ENCODE measurements at places on chromosomes 2 and 18.

DNA sequence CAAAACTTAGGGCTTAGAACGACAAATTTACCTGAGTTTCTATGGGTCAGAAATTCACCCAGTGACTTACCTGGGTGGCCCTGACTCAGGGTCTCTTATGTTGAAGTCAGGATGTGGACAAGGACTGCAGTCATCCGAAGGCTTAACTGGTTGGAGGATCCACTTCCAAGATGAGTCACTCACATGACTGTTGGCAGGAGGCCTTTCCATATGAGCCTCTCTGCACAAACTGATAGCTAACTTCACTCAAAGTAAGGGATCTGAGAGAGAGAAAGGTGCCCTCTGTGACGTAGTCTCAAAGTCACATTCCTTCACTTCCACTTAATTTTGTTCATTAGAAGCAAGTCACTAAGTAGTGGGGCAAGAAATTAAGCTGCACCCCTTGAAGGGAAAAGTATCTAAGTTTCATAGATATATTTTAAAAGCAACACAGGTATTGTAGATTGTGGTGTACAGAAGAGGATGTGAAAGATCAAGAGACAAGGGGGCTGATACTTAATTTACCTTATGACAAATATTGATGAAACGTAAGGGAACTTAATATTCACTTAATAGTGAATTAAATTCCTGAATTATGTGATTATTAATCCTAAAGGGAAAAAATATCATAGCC is 48.4 kb downstream of the TANK start:
- no peak for DNase-seq

DNA sequence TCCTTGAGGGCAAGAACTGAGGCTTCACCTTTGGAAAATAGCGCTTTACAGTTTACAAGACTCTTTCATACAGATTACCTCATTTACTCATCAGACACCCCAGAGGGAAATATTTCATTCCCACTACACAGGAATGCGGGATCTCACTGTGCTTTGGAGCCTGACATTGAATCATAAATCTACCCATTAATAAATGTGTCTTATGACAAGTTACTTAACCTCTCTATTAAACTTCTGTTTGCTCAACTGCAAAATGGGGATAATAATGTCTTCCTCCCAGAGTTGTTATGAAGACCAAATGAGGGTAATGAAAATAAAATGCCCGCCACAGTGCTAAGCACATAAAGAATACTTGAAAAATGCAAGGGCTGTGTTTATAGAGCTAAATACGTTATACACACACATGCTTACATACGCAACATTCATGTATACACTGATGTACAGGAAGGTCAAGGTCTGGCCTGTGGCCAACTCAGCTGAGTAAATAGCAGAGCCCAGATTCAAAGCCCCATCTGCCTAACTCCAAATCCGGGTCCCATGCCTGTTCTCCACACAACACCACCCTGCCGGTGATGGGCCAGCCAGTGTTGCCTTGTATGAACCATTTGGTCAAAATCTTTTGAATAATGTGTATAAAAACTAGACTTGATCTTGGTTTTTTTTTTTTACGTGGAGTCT is 77.8 kb upstream of the STPG4 start:
- no peak for DNase-seq

DNA sequence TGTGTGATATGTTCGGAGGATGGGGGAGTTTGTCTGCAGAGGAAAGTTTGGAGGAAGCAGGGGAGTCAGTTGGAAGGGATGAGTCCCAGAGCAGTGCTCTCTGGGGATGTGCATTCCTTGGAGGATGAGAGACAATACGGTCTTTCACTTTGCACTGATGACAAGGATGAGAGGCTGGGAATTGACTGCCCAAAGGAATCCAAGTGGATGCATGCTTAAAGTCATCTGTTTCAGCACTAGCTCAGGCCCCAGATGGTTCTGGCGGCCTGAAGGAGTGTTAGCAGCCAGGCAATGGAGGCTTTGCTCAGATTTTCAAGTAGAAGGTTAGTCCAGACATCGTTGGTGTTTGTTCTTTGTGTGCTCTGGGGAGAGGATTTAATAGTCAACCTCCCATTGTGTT is 100.2 kb downstream of the CRIM1 start:
- DNase-seq, result peak; percentile 47

- DNase-seq, result no peak
Observed at GRCh38 chr2:132991471-132992045, 321.6 kb upstream of the LYPD1 start.

DNA sequence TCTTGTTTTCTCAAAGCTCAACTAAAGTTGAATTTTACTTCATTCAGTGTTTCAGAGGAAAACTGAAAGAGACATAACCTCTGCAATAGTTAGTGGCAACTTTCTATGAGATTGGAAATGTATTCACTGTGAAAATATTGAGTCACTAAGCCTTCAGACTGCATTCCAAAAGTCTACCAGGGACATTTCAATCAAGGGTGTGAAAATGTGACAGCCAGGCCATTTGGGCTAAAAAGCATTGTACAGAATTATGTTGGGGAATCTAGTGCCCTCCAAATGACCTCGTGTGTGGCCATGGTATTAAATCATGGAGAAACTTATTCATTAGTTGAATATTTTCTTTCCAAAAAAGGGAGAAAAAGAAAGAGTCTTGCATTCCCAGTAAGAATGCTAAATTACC is 251.9 kb downstream of the GRB14 start:
- no peak for DNase-seq

DNA sequence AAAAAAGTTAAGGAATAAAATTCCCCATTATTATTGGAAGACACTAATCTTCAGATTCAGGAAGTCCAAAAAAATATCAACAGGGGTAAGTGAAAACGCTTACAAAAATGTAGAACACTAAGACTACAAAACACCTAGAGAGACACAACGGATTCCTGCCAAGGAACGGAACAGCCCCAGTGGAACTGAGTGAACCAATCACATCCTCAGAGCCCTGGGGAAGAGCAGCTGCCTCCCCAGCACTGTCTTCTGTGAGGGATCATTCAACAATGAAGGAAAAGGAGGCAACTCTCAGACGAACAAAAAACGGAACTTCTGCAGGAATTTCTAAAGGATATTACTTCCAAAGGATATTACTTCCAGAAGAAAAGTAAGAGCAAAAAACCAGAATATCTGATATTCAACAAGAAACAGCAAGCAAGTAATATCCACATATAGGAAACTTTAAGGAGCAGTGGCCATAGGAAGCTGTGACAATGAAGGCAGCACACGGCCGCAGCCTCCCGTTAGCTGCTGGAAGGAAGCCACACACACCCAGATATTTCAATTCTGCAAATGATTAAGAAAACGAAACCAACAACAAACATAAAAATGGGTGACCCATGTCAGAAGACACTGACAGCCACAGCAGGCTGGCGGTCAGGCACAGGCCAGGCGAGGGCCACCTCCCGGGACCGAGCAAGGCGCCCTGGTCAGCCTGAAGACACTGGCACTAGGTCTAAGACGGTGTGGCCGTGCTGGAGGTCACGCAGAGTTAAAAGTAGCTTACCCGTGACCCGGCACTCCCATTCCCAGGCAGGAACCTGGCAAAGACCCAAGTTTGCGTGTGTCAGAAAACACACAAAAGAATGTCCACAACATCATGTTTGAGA is 81.8 kb downstream of the HDAC4 start:
- DNase-seq, result peak; percentile 26

- DNase-seq, result no peak
Observed at GRCh38 chr2:207819839-207820784, 50.4 kb upstream of the FZD5 start.
